ENCODE measurements at places on chromosomes 12 and 14.

DNA sequence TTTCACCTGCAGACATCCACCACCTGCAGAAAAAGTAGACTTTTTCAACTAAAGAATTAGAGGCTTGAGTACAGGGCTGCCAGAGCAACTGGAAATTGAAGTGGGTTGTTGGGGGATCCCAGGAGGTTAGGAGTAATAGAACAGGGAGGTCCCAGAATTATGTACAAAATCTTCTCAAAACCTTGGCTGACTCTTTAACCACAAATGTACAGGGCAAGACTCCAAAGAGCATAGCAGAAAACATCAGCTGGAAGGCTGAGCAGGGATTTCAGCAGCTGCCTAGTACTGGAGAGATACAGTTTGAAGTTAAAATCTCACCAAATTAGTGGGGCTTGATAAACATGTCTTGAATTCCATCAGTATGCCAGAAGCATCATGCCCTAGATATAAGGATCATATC, 191.6 kb downstream of the CRADD start:
- no peak for DNase-seq

DNA sequence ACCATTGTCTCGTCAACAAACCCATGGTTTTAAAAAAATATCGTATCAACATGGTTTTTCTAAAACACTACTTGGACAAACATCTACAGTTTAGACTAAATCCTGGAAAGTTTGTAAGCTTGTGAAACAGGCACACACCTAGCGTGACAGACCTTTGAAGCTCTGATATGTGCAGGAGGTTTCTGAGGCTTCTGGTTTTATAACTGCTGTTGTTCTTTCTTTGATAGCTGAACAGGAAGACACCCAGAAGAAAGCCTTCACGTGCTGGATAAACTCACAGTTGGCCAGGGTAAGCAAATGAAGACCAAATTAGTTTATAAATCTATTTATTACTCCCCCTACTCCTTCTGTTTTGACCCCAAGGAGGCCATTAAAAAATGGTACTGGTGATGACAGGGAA, 87.6 kb downstream of the SYNE2 start:
- DNase-seq: no peak

- no peak for DNase-seq
Measured at GRCh38 chr12:26726956-26727355, 106.0 kb downstream of the ITPR2 start.

GRCh38 chr12:69476276-69477017, 6.3 kb downstream of the FRS2 start:
- DNase-seq: no peak

DNA sequence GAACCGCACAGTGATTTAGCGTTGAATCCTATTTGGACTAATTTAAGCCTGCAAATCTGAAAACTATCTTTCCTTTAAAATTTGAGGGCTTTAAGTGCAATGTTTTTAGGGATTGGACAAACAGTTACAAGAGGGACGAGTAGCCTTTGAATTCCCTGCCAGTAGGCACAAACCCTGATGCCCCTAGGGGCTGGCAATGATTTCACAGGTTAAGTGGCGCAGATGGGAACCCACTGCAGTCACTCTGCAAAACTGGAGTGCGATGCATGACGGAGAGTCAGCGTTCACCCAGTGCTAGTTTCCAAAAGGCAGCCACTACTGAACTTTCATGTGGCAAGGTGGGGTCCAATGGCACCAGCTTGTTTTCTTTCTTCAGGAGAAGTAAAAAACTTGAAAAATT, 99.4 kb upstream of the FRMD6 start:
- no peak for DNase-seq

DNA sequence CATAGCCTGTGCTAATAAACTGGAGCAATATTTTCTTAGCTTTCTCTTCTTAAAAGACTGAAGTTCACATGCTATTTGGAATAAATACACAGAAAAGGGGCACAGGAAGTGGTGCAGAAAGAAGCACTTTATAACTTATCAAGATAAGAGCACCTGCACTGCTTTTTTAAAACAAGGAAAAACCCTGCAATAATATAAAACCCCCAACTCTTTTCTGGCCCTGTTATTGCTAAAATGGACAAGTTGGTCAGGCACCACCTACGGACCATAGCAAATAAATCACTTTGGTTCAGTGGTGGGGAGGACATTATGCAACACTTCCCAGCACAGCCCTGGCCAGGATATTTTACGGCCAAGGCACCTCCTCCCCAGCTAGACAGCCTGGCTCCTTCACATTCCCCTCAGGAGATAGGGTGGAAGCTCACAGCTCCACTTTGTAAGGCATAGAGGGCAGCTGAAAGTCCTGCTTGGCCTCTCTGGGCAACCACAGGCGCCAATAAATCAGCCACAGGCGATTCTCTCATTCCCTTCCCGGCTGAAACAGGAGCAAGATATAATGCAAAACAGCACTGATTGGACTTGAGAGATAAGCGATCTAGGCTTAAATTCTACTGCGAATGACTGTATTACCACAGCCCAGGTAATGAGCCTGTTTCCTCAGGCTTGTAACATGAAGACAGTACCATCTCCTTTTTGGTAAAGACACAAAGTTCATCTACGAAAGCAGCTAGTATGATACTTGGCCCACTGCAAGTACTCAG, 2.0 kb downstream of the ZBTB25 start:
- DNase-seq: no peak

- DNase-seq: no peak
Measured at GRCh38 chr12:127355061-127355841, 911.7 kb upstream of the TMEM132C start.

DNA sequence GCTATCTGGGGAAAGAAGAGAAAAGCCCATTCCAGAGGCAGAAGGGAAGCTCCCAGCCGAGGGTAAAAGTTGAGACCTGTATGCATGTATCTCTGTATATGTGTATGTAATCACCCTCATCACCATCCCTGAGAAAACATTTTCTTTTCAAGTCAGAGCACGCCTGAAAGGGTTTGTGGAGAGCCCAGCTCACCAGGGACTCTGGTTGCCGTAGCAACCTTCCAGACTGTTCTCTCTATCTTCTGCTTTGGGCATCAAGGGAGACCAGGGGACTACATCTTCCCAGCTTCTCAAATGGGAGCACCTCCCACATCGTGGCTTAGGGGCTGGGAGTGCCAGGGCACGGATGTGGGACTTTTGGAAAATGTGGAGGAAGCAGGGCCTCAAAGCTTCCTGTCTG, 93.5 kb downstream of the GALNT8 start:
- no peak for DNase-seq

DNA sequence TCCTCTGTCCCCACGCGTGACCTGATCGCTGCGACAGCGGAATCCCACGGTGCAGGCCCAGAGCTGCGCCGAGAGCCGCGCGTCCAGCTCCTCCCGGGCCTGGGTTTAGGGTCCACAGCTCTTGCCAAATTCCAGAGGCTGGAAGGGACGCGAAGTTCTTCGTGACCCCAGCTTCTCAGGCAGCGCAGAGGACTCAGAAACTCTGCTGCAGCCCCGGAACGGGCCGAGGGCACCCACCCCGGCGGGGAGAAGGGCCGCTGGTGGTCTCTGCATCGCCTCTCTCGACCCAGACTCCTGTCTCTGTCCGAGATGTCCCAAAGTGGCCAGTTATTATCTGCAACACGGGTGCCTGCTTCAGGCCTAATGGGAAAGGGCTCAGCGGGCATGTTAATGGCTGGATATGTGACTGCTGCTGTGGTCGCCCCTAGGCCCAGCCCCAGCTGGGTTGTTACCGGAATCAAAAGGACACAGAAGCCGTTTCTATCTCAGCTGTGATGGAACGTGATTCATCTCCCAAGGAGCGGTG, 236.4 kb downstream of the VRK1 start:
- DNase-seq: no peak

DNA sequence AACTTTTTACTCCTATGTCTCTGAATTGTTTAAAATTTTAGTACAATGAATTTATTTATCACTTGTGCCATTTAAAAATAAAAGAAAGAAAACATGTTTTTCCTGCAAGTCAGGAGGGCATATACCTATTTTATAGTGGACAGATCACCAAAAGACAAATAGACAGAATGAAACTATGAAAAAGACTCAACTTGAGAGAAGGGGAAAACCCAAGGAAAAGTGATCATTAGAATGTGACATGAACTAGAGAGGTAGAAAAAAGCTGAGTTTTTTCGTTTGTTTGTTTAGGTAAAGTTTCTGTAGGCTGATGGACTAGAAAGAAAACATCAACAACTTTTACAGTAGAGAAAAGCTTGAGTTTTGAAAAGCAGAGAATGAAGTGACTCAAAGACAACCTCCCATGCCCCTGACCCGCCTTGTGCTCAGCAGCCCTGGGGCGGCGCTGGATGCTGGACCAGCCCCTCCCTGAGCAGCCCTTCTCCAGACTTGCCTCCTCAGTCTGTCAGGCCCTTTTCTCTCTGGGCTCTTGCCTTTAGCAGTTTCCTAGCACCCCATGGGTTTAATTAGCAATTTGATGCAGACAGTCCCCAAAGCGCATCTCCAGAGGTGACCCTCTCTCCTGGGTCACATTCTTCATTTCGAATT, 95.1 kb upstream of the ARID2 start:
- no peak for DNase-seq

- DNase-seq: no peak
Measured at GRCh38 chr14:52936437-52936836, 14.4 kb downstream of the FERMT2 start.

DNA sequence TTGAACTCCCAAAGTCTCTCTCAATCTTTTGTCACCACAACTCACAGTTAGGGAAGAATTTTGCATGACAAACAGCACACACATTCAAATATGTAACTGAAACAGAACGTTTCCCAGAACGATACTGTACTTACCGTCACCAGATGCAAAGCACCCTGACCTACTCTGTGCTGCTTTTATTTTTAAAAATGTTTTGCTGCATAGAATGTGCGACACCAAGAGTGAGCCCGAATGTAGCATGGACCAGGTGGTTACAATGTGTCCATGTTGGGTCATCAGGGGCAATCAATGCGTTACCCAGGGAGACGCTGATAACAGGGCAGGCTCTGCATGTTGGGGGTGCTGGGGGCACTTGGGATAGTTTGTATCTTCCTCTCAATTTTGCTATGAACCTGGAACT, 14.6 kb upstream of the EIF5 start:
- DNase-seq: no peak

GRCh38 chr14:22210026-22210425, 379.0 kb downstream of the DAD1 start:
- DNase-seq: no peak

DNA sequence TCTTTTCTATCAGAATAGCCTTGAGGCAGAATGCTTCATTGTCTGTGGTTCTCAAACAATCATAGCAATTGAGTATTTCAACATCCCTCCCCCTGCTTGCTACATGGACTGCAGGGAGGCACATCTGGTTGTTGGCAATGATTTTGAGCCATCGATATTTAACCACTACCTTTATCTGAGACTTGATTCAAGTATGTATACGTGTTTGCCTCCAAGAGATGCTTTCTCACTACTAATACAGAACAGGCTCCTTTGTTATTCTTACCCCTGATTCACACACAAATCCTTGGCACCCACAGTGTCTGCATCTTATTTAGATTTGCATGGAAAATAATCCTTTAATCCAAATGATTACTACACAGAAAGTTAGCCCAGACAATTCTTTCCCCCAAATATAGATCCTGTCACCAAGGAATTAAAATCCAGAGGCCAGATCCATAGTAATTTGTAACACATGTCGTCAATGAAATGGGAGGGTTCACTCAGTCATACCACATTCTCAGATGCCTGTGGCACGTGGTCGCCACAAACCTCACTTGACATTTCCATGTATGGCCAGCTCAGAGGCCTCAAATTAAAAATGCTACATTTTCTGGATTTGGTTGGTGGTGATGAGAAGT, 199.3 kb downstream of the ITPR2 start:
- no peak for DNase-seq

DNA sequence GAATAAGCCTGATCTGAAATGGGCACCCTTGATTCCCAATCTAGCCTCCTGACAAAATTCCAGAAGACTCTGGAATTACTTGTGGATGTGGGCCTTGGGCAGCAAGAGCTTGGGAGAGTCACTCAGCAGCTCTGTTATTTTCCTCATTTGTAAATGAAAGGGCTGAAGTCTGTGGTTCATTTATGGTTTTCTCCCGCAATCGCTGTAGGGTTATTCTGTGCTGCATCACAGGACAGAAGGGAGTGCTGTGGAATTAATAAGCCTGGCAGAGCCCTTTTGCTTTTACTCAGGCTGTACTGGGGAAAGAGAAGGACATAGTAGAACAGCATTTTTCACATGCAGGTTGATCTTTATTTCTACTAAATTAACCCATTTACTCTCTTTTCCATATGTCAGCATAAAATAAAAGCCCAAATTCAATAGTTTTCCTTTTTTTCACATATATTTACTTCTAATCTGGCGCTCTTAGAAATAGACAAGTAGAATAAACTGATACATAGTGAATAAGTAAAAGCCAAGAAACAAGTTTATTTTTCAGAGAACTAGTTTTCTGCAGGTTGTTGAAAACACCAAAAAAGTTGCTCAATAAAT, 49.2 kb downstream of the DUSP16 start:
- no peak for DNase-seq

- no peak for DNase-seq
Measured at GRCh38 chr12:86122846-86123468, 133.2 kb downstream of the MGAT4C start.

GRCh38 chr14:52238682-52239081, 28.8 kb upstream of the PTGDR start:
- DNase-seq: no peak

- DNase-seq: no peak
Measured at GRCh38 chr12:100027671-100028070, 42.9 kb upstream of the ANKS1B start.

- DNase-seq: no peak
Measured at GRCh38 chr12:55425954-55426353, at the start of gene OR6C76. OR6C76 (plus strand) TSS chr12:55426254; CDS start chr12:55426254, 0 bp downstream.

DNA sequence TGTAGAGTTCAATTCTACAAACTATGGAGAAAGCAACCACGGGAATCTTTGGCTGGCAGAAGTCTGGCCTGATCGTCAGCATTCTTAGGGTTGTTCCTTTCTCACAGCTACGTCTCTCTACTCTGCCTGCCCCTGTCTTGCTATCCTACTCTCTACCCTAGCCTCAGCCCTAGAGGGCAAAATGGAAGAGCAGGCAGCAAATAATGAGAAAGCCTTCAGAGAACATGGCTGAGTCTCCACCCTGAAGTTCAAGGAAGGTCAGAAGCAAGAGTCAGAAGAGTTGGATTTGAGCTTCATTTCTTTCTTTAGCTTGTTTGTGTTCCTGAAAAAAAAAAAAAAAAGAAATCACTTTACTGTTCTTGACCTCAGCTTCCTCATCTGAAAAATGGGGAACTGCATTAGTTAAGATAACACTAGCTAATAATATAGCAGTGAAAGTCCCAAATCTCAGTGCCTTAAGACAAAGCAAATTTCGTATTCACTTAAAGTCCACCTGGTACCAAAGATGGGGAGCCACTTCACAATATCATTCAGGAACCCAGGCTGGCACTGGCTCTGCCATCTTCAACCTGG, 50.2 kb upstream of the CCND2 start:
- no peak for DNase-seq

DNA sequence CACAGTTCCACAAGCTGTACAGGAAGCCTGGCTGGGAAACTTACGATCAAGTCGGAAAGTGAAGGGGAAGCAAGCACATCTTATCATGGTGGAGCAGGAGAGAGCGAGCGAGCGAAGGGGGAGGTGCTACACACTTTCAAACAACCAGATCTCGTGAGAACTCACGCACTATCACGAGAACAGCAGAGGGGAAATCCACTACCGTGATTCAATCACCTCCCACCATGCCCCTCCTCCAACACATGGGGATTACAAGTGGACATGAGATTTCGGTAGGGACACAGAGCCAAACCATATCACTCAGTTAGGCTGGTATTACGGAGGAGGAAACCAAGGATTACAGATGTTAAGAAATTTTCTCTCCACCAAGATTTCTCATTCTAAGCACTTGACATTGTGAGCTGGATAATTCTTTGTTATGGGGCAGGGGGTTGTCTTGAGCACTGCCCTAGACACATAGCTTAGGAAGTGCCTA, 262.0 kb upstream of the G2E3 start:
- DNase-seq: no peak
